ENCODE measurements at places on chromosomes 11 and 22.

- no peak for DNase-seq
Observed at GRCh38 chr11:29634244-29634643, 382.6 kb downstream of the KCNA4 start.

- DNase-seq, result no peak
Observed at GRCh38 chr22:43114958-43115357, 4.4 kb downstream of the BIK start.

DNA sequence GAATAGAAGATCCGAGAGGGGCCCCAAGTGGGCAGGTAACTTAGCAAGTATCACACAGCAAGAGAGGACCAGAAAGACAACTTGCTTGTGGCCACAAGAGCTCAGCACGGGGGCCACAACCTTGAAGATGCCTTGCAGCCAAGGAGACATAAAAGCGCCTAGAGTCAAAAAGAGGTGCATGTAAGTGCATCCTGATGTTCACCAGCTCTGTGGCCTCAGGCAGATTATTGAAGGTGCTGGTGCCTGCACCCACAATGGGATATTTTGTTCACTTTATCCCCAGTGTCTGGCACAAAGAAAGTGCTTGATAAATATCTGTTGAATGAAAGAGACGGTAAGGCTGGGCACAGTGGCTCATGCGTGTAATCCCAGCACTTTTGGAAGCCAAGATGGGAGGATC is 106.0 kb upstream of the ASPHD2 start:
- no peak for DNase-seq

GRCh38 chr11:70402685-70403084 is 4.4 kb downstream of the CTTN start:
- DNase-seq, result no peak
